ENCODE measurements at places on chromosomes 4 and X.

- DNase-seq, result no peak
These were observed 302.9 kb upstream of the ZFP42 start for GRCh38 chr4:187692626-187693025.

GRCh38 chr4:75654905-75655304, 18.3 kb downstream of the G3BP2 start:
- no peak for DNase-seq

DNA sequence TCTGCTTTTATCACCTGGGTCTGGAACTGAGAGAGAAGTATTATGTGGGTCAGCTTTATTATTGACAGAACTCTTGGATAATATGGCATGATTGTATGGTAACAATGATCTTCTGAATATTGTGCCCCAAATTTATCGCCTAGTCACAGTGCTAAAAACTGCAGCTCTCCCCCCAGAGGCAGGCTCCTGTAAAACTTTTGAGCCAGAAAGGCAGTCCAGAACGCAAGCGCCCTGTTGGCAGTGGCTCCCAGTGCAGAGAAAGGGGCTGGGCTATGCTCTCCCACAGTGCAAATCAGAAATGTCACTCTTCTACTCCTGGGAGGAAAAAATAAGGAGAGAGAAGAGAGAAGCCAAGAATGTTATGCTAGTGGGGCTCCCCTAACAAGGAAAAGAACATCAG, 50.5 kb downstream of the HELT start:
- DNase-seq, result no peak

DNA sequence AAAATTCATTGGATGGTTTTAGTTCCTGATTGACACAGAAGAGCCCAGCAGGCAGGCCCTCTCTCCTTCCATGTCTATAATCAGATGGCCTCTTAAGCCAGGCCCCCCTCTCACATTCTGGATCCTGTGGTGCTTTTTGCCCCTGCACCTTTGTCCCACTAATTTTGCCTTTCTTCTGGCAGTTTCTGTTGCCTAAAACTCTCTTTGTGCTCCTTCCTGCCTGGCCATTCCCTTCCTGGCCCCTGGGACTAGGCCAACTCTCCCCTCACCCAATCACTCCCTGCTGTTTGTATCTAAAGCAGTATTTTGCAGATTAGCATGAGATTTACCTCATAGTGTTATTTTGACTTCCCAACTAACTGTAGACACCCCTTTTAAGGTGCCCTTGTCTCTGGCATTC, 42.7 kb upstream of the DDX3X start:
- no peak for DNase-seq

GRCh38 chr4:102168580-102168979, 176.7 kb downstream of the SLC39A8 start:
- no peak for DNase-seq

DNA sequence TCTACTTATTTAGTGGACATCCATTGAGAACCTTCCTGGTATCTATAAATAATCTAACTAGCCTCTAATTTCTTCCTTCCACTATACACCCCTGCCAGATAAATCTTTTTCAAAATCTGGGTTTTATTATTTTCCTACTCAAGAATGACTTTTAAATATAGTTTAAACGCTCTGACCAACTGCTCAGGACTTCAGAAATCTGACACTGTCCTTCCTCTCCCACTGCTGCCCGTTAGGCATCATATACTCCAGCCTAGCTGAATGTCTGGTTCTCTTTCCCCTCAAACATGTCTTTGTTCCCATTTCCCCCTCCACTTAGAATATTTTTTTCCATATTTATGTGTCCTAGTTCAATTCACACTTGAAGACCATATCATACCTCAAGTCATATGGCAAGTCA, 35.2 kb upstream of the CBLL2 start:
- DNase-seq, result no peak

GRCh38 chr4:142309772-142310171, 536.3 kb downstream of the INPP4B start:
- DNase-seq, result no peak

DNA sequence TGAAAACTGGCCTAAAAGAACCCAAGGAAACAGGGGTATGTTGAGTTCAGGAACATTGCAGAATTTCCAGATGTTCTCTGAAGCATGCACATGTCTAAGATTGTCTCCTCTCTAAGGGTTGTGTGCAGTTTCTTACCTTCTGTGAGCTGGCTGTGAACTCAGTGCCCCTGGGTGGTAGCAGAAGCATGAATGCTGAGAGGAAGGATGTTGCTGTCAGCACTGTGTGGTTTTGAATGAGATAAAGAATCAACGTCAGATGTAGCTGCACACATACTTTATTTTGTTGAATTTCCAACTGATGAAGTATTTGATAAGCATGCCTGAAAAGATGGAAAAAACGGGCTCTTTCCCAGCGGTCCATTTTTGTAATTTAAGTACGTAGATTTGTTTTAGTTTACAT, 23.8 kb upstream of the CD38 start:
- no peak for DNase-seq

GRCh38 chr4:125062115-125063050, 252.4 kb upstream of the FAT4 start:
- no peak for DNase-seq

DNA sequence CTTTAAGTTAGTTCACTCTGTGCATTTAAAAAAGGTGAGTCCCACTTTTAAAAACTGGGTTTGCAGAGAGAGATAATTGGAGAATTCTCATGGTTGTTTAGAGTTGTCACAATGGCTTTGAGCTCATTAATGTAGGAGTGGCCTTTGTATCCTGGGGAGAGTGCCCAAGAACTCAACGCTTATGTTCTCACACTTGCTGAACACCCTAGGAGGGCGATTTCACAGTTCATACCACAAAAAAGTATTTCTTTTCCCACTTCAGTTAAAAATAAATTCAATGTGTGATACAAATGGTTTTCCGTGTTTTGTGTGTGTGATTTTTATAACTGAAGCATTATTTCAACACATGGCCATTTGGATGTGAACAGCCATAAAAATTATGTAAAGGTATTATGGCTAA, 8.4 kb downstream of the EMCN start:
- DNase-seq, result no peak

DNA sequence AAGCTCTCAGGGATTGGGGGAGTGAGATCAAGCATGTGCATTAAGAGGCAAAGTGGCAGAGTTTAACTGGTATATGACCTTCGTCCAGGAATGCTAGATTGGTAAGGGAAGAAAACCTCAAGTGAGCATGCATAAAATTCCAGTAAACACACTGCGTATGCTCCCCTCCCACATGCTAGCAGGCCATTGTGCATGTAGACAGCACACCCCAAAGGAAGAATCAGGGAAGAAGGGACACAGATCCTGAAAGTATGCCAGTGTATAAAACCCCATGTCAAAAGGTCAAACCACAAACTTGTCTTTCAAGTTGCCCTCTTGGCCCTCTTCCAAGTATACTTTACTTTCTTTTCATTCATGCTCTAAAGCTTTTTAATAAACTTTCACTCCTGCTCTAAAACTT, 405.2 kb upstream of the CNKSR2 start:
- DNase-seq, result no peak

GRCh38 chr4:170386971-170387370, 297.2 kb upstream of the AADAT start:
- no peak for DNase-seq

DNA sequence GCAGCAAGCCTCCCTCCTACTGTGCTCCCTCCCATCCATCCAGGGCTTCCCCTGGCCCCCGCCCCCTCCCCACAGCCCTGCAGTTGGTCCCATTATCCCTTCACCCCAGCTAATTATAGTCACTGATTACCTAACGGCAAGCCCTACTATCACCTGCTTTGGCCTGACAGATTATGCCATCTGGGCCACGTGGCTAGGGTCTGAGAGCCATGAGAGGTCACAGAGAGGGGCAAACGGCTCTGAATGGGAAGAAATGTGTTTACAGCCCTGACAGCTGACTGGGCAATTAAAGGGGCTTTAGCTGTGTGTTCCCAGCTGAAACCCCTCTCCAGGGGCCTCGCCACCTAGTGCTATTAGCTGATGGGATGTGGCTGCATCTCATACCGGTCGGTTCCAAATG, 134.4 kb upstream of the CPEB2 start:
- DNase-seq, result no peak

DNA sequence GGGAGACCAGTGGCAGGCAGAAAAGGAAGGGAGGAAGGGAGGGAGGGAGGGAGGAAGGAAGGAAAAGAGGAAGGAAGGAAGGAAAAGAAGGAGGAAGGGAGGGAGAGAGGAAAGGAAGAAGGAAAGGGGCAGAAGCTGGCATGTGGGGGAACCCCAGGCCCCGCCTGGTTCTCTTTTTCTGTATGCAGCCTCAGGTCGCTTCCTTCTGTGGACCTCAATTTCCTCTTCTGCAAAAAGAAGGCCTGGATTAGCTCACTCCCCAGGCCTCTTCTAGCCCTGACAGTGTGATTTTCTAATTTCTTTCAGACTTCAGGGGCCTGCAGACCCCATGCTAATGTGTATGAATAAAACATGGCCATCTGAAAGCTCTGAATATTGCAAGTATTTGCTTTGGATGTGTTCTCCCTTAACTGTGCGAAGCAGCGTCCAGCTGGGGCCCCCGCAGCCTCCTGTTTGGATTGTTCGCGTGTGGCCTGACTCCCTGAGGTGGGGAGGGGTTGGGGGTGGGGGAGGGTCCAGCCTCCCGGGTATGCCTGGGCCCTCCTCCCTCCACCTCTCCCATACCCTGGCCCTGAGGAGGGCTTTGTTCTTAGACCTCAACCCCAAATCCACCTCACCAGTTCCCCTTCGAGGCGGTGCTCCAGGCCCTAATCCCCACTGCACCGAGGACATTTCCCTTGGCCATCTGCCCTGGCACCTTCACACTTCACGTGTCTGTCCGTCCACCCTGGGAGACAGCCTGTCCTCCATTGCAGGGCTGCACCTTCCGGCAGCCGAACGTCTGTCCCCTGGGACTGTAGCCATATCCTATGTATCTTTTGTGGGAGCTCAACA, 199.9 kb upstream of the ATP6AP2 start:
- no peak for DNase-seq

GRCh38 chrX:40108959-40109287, 11.2 kb upstream of the BCOR start:
- DNase-seq, result peak; percentile 29

DNA sequence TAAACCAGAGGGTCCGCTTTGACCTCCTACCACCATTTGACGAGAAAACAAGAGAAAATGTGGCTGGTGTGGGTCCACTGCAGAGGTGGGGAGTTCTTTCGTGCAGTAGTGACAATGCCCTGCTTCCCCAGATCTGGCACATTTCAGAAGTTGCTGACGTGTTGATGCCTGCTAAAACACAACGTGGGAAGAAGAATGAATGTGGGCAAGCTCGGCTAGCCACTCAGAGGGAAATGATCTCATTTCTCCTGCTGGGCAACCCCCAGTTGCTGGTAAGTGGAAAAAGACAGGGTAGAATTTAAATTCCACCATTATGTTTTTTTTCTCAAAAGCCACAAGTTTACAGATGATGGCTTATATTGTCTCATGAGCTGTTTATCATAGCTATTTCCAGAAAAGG, 77.9 kb downstream of the LUZP4 start:
- DNase-seq, result no peak

GRCh38 chrX:150196285-150196684, 166.8 kb upstream of the MAMLD1 start:
- DNase-seq, result no peak

DNA sequence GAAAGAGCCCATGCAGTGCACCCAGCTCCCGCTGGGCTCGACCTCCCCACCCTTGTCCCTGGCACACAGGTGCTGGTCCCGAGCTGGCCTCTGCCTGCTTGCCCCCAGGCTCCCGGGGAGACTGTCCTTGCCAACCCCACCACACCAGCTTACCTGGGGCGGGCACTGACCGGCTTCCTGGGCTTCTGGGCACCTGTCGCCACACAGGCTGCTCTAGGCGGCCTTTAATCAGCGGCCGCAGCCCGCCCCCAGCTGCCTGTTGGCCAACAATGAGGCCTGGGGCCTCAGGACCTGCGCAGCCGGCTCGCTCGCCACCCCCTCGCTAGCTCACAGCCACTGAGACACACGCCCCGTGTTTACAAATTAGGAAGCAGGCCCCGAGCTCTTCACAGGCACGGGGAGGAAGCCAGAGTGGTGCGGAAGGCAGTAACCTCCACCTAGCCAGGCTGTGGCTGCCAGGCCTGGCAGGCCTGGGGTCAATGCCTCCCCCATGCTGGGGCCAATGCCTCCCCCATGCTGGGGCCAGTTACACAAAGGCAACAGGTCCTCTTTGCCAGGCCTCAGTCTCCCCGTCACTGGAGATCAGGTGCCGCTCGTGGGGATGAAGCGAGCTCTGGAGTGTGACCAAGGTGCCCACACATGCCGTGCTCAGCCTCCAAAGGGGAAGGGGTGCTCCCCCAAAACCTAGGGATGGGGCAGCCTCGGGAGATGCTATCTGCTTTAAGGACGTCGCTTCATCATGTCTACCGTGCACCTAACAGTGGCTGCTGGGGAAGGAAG, at the start of gene TREX2:
Gene TREX2, minus strand, starts transcription at position 201 of the 780 bp plus-strand sequence. CDS start 626 bp downstream, outside the sequence.
- DNase-seq, result no peak

- DNase-seq, result no peak
These were observed 28.9 kb upstream of the LRBA start for GRCh38 chr4:151043803-151044515.

DNA sequence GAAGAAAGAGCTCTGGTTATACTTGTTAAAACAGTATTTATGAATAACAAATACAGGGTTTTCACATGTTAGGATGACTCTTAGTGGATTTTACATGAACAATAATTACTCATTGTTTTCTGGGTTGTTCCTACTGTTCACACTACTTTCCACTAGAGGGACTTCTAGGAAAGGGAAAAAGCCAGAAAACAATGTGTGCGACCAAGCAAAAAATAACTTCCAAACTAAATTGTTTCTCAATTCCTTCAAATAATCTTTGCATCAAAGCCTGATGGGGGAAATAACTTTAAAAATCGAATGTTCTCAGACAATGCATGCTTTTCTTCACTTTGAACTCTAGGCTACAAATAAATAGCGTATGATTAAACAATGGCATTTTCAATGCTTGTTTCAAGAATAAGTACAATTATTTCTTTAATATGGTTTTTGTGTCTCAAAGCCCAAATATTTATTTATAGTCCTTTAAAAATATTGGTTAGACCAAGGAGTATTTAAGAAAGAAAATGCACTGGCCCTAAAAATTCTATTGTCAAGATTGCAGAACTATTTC, 72.1 kb upstream of the ETNPPL start:
- no peak for DNase-seq

DNA sequence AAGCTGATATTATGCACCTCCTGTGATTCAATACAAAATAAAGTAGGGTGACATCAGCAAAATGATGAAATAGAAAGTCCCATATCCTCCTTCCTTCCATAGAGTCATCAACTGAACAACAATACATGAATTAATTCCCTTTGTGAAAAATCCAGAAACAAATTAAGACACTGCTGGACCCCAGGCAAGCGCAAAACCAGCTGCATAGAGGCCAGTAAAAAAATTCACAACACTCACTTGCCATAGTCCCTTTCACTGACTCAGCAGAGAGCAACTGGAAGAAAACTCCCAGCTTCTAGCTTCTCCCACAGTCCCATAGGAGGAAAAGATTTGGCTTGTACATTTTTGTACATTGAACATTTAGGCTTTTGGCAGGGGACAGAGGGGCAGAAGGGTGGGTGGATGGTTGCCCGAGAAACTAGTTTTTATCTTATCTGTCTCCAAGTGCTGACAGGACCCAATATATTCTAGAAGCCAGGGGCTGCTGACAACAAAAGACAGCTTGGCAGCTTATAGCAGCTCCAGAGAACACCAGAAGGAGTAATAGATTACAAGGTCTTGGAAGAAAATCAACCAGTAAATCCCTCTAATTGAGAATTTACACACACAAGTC, 124.6 kb downstream of the NDST3 start:
- no peak for DNase-seq
